ENCODE measurements at places on chromosomes 7 and 10.

- no peak for DNase-seq
Measured at GRCh38 chr10:124409696-124410095, 9.0 kb downstream of the OAT start.

- DNase-seq, result no peak
Measured at GRCh38 chr10:76255241-76255640, 823.8 kb downstream of the LRMDA start.

DNA sequence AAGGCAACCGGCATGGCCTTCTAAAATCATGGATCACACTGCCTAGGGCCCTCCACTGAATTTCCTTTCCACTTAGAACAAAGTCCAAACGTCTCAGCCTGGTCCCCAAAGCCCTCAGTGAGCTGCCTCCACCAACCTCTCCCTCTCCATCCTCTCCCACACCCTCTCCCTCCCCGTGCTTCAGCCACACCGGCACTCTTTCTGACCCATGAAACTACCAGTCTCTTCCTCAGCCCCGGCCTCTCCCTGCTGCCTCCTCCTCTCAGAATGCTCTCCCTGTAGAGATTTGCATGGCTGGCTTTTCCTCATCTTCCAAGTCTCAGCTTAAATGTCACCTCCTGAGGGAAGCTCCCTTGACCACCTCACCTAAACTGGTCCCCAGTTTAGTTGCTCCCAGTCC, 219.0 kb upstream of the ZMIZ1 start:
- DNase-seq, result no peak

- DNase-seq, result no peak
Measured at GRCh38 chr7:127322351-127322750, 69.6 kb upstream of the GRM8 start.

GRCh38 chr7:3518546-3518945, 217.5 kb downstream of the SDK1 start:
- DNase-seq, result no peak

GRCh38 chr7:138885383-138886147, 87.6 kb upstream of the ATP6V0A4 start:
- DNase-seq, result peak; percentile 20

- DNase-seq, result no peak
Measured at GRCh38 chr7:46669028-46669427, 748.0 kb upstream of the IGFBP3 start.

GRCh38 chr7:123647106-123647730, 8.4 kb upstream of the LMOD2 start:
- DNase-seq, result no peak

DNA sequence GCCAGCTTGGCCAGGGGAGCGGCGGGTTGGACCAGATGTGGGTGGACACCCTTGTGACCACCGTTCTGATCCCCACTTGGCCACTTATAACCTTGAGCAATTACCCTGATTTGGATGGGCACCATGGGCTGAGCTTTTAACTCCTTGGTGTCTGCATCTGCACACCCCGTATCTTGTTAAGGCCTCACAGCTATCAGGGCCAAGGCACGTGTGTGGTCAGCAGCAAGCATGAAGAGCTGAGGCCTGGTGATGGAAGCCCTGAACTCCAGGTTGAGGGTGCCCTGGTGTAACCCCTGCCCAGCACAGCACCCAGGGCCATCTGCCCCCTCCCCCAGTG, 89.2 kb downstream of the ZMIZ1 start:
- no peak for DNase-seq

GRCh38 chr10:12262278-12262981, 66.4 kb downstream of the CDC123 start:
- DNase-seq, result no peak

GRCh38 chr10:45470098-45471012, 96.3 kb downstream of the ALOX5 start:
- DNase-seq, result peak; percentile 53

DNA sequence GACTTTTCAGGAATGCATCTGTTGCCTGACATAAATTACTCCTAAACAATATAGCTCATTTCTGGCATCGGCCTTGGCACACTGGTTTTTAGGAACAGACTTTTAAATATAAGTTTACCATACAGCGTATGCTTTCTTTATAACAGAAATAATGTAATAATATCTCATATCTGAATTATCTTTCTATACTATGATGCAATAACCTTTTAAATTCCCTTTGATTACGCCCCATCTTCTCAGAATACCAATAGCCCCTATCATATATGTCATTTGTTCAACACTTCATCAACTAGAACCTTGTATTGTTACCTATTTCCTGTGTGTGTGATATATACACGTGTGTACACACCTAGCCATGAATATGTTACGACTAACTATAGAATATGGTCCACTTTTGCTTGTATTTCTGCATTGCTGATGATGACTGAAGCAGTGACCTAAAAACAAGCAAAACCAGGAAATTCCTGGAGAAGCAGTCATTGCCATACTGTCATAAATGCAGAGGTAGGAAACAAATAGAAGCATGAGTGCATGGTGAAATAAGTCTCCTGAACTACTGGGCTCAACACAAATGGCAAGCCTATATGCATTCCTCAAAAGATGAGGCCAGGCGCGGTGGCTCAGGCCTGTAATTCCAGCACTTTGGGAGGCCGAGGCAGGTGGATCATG, 618.4 kb upstream of the NRP1 start:
- DNase-seq, result no peak

- no peak for DNase-seq
Measured at GRCh38 chr10:65010845-65011244, 1489.6 kb downstream of the REEP3 start.

GRCh38 chr10:74875966-74876365, 49.6 kb downstream of the KAT6B start:
- no peak for DNase-seq

- no peak for DNase-seq
Measured at GRCh38 chr7:154598864-154599263, 404.1 kb downstream of the PAXIP1 start.

GRCh38 chr7:150959739-150960734, 18.1 kb downstream of the KCNH2 start:
- no peak for DNase-seq

DNA sequence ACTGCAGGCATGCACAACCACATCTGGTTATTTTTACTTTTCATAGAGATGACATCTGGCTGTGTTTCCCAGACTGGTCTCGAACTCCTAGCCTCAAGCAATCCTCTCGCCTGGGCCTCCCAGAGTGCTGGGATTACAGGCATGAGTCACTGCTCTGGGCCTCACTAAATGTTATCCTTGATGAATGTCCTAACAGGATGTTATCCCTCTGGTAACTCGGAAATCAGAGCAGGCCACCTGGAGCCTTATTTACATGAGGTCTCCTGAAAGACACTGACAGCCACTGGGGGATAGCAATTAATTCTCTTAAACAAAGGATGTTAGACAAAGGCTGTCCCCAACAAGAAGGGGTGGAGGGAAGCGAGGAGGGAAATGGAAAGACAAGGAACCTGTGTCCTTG, 4.5 kb upstream of the ZNF438 start:
- no peak for DNase-seq

DNA sequence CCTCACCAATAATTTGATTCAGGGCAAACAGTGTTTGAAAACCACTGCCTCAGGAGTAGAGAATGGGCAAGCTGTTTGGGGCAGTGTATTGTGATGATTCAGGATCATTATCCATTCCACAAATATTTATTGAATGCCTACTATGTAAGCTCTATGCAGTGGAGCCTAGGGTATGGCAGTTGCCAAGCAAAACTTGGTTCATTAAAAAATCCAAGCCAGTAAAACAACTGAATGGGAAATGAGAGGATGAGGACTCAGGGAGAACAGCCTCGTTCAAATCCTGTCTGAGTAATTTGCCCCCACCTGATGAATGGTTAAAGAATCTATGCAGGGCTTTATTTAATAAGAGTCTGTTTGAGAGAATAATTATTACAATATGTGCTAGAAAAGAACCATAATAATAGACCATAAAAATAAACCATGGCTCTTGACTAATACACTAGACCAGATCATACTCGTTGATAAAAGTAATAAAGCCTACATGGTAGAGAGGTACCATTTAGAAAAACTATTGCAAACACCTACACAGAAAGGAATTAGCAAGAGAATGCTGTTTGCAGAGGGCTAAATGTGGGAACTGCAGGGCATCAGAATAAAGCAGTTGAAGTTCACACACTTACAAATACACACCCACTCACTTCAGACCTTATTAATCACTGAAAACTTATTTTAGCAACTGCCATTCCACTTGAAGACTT, 71.7 kb downstream of the CREB5 start:
- DNase-seq, result no peak

DNA sequence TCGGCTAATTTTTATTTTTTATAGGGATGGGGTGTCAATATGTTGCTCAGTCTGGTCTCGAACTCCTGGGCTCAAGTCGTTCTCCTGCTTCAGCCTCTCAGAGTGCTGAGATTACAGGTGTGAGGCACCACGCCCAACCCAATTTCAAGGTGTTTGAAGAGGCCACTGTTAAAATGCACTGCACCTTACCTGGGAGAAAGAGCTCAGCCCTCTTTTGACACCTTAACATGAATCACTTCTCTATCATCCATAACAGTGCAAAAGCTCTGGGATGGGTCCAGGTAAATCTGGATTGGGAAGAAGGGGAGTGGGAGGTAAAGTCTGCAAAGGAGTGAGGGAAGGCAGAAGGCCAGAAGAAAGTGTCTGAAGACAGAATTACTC, 557 bp upstream of the ZNF282 start:
- DNase-seq, result no peak

- DNase-seq, result no peak
Measured at GRCh38 chr7:29412912-29413311, 150.7 kb upstream of the PRR15 start.

DNA sequence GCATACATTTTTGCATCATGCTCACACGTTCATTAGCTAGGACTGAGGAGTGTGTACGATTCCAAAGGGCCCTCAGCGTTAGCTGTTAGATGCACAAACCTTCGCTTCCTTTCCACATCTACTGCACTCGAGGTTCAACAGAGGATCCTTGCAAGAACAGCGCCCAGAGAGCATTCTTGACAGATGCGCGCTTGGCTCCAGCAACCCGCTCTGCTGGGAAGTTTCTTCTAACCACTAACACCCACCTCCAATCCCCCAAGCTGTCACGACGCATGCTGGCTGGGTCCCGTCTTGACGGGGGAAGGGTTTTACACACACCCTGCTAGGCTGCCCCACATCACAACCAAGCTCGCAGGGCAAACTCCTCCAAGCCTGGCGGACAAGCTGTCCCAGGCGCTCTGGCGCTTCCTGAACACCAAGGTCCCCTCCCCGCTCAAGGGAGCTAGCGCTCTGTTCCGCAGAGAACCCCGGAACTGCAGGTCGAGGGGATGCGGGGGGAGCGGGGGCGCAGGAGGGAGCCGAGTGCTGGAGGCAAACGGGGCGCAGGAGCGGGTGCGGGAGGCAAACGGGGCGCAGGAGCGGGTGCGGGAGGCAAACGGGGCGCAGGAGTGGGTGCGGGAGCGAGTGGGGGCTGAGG, 653 bp upstream of the ADRB1 start:
- peak; percentile 19 for DNase-seq

DNA sequence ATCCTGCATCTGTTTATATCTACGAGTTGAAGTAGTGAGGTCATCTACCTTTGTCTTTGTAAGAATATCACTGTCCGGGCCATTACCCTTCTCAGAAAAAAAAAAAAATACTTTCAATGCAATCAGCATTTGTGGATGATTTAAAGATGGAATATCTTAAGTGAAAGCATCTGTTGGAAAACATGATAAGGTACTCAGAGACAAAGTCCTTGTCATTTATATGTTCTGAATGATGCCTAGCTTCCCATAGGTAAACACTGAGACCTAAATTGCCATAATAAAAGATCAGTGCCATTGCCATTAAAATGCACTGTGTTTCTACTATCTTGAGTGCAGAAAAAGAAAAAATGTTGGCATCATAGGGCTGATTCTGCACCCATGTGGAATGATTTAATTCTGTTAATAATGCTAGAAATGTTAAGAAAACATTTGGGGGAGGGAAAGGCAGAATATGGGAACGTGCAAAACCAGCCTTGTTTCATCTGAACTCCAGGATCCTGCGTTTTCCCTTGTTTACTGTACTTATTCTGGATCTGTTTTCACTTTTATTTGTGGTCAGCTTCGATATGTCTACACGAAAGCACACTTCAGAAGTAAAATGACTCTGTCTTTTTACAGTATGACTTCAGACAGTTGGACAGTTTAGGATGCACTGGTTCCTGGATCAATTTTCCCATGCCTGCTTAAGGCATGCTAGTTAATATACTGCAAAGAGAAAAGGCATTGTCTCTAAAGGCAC, 669.8 kb downstream of the SUGCT start:
- DNase-seq, result no peak

DNA sequence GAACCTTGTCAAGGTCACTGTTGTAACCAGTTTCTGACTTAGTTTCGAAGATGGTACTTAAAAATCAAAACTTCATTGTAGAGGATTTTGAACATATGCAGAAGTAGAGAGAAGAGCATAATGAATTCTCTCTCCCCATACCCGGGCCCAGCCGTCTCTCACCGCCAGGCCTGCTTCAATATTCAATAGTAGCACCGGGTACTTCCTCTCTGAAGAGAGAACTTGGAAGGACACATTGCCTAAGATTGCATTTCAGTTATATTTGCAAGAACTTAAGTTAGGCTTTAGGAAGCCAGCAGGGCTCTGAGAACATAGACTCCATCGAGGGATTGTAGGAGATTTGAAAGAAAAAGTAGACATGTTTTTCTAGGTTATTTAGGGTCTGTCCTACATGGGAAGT, 19.1 kb downstream of the LMTK2 start:
- DNase-seq, result no peak

DNA sequence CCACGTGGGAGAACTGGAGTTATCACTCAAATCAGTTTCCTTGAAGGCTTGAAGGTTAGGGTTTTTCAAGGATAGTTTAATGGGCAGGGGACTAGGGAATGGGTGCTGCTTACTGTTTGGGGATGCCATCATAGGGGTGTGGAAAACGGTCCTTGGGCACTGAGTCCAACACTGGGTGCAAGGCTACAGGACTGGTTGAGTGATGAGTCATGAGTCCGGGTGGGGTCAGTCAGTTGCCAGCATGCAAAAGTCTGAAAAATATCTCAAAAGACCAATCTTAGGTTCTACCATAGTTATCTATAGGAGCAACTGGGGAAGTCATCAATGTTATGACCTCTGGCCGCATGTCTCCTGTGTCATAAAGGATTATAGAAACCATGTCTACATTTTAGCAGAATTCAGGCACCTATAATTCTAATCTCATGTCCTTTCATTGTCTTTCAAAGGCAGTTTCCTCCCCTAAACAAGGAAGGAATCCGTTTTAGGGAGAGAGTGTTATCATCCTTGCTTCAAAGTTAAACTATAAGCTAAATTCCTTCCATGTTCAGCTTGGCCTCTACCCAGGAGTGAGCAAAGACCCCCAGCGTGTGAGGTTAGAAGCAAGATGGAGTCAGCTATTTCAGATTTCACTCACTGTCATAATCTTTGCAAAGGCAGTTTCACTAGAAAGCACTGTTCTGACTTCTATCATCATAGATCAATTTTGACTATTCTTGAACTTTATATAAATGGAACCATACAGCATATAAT, 94.5 kb downstream of the COL26A1 start:
- DNase-seq, result no peak

Measured in activated CD4-positive, alpha-beta T cell treated with anti-CD3 and anti-CD28 coated beads for 48 hours (primary cell).